NCI-H446 (cell line): ENCODE measurements at places on chromosomes 2 and 18.

DNA sequence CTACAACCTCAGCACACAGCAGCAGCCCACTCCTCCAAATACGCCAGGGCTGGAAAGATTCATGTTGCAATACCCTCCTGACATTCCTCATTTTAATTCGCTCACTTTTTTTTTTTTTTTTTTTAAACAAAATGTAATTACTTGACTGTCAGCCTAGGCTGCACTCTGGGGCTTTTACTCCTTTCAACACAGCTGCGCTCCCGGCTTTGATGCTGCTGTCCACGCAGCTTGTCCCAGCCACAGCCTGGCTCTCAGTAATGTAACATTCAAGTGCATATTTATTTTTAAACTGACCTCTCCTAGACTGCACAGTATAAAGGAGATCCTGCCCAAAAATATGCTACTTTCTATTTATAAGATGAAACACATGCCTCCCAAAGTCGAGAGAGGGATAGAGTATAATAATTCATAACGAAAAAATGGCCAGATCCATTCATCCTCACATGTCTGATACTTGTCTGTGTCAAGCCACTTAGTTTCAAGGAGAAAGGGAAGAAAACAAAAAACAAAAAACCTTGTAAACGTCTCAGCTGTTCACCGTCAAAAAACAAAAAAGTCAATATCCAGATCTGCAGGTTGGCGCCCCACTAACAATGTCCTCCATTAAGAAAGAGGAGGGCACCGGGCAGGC, 949 bp downstream of the CDC42EP3 start:
- DNase-seq, result no peak

DNA sequence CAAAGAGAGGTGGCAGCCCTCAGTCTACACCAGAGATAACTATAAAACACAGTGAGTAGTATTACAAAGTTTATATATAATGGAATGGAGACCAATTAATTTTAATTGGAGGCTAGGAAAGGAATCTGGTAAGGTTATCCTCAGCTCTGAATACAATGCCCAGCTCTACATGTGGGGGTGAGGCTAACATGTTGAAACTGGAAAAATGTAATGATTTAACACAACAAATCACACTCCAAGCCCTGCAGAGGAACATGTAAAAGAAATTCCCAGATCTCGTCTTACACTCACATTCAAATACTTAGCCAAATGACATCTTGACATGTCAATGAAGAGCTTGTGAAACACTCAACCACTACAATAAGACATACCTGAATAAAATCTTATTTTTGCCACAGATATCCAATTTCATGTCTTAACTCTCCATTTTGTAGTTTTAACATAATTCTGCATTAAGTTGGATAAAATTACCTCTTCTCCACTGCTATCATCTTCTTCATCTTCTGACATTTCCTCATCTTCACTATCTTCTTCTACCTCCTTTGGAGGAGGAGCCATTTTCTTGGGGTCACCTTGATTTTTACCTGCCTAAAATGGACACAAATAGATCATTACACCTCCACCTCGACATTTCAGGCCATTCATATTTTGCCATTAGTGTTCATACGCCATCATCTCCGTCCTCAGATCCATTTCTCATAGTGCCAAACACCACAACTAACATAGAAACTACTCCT, 1.4 kb downstream of the NCL start:
- DNase-seq, result no peak

- DNase-seq, result no peak
These were observed 2.3 kb downstream of the HJURP start for GRCh38 chr2:233852056-233852455.

GRCh38 chr18:63272638-63273037, 46.9 kb downstream of the BCL2 start:
- DNase-seq, result no peak

DNA sequence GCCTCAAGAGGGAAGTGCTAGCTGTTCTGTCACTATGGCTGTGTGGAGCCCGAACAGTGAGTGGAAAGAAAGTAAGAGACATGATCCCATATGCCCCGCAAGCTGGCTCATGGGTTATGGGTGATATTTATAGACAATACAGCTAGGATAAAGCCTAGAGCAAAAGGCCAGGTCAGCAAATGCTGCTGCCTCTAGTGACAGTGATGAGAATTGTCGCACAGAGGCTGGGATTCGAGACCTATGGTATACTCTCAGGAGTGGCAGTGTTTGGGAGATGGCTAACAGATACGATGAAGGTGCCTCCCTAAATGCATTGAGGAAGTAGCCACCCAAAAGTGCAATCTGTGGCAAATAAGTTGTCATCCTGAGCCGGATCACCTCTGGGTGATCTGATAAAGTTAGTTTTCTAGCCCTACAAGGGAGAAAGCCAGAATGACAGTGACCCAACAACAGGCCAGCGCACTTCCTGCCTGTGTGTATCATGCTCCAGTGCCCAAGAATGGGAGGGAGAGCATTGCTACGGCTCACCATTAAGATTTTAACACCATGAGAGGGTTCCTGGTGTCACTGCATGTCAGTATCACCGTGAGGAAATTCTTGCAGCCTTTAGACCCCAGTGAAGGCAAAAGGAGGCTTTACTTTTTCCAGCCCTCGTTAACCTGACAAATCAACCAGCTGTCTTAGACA, 92.2 kb upstream of the TGFA start:
- DNase-seq, result no peak

GRCh38 chr2:215635071-215635787, 199.4 kb upstream of the FN1 start:
- DNase-seq, result no peak

- no peak for DNase-seq
These were observed 87.0 kb downstream of the ST6GAL2 start for GRCh38 chr2:106798826-106799552.

DNA sequence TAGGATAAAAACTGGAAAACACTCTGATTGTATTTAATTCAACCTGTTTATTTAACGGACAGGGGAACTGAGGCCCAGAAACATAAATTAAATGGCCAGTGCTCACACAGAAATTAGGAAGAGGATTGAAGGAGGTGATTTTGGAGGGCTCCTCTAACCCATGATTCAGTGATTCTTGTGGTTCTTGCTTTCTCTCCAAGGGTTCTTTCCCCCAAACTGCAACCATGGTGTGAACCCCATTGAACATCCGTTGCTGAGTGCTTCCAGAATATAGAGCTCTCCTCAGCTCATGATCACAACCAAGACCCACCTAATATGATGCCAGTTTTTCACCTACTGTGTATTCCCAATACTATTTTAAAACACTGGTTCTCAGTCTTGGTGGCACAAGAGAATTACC, 41.4 kb downstream of the BMP10 start:
- DNase-seq, result no peak

DNA sequence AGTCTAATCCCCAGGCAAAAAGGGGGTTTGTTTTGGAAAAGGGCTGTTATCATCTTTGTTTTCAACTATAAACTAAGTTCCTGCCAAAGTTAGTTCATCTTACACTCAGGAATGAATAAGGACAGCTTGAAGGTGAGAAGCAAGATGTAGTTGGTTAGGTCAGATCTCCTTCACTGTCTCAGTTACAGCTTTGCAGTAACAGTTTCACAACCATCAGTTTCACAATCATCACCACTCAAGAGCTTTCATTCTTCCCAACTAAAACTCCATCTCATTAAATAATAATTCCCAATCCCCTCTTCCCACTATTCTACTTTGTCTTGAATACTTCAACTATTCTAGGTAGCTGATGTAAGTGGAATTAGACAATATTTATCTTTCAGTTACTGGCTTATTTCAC, 200.9 kb downstream of the NYAP2 start:
- DNase-seq, result no peak

DNA sequence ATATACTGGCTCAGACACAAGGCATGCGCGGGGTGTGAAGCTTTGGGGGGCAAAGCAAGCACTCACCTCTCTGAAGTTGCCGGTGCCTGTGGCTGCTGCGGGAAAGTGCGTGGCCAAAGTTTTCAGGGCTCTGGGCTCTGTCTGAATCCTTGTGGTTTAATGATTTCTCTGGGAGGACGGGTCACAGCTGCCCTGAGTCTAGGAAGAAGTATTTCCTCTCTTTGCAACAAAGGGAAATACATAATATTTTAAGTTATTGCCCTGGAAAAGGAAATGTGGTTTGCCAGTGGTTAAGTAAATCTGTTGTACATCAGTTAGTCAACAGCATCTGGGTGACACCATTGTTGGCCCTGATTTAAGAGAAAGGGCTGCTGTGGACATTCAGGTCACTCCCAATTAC, 56.7 kb upstream of the ZDBF2 start:
- no peak for DNase-seq

GRCh38 chr2:124610866-124611265, 585.8 kb downstream of the CNTNAP5 start:
- no peak for DNase-seq

DNA sequence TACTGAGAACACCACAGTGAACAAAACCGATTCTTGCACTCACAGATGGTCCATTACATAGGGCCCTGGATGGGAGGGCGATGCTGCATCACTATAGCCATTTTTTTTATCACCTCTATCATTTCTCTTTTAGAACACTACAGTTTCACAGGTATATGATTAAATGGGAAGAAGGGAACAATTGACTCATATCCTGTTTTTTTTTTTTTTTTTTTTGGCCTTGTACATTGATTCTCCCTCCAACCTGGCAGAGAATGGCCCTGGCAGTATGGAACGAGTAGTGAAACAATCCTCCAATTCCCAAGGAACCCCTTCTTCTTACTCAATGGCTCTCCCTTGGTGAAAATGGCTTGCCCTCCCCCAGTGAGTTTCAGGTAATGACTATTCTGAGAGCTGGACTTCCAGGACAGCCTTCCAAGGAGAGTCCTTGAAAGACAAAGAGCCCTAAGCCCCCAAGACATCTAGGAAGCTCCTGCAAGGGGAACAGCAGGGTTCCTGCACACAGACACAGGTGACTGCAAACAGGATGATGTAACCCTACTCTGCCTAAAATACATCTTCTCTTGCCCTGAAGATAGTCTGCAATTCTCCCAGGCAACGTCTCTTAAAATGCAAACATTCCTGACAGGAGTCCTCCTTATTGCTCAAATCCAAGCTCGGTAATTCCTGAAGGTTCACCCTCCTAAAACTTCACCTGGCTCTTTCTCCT, 405.4 kb downstream of the SETBP1 start:
- DNase-seq, result no peak

GRCh38 chr18:47936952-47937351, 6.5 kb upstream of the SMAD2 start:
- no peak for DNase-seq

DNA sequence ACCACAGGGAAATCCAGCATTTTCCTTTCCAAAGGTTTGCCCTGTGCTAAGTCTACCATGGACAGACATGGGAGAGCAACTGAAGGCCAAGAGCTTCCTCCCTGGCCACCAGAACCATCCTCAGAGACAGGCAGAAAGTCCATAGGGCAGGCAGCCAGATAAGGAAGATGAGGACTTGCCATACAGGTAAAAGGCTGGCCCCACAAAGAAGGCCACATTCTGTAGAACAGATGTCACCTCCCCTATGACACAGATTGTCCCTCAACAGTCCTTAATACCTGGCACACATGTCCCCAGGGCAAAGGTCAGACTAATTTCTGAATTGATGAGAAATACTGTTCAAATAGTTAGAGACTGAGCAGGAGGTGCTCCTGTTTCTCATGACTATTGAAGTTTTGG, 52.0 kb downstream of the FECH start:
- no peak for DNase-seq

GRCh38 chr2:172561270-172561669, 5.4 kb downstream of the PDK1 start:
- no peak for DNase-seq

- DNase-seq, result no peak
These were observed 139.3 kb downstream of the SPP2 start for GRCh38 chr2:234189786-234190300.

DNA sequence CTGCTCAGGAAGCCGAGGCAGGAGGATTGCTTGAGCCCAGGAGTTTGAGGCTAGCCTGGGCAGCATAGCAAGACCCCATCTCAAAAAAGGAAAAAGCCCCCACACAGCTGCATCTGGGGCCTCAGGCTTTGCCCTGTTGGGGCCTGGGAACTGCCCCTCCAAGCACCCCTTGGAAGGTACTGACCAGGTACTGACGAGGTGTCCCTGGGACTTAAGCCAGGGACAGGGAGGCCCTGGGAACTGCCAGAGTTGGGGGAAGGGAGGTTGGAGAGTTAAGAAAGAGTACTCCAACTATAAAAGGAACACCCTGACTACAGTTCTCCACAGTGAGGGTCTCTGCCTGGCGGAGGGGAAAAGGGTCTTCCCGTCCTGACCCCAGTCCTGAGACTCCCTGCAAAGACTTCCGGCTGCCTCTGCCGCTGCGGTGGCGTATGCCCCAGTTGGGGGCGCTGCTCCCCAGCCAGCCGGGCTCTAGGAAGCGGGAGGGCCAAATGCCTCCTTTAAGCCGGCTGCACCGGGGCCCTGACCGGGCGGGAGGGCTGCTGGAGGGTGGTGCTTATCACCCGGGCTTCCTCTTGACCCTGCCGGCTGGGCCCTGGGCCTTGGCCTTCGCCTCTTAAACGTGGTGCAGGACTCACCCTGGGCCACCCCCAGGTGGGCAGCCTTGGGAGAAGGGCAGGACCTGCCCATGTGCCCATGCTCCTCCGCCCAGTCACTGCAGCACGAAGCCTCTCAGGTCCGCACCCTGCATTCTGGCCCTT, 12.8 kb downstream of the SLC30A3 start:
- no peak for DNase-seq

- DNase-seq, result no peak
These were observed 71.1 kb upstream of the SNTG2 start for GRCh38 chr2:879540-879939.

GRCh38 chr18:70432804-70433400, 144.1 kb downstream of the SOCS6 start:
- DNase-seq, result no peak

- DNase-seq, result no peak
These were observed 136.5 kb upstream of the FN1 start for GRCh38 chr2:215572341-215572848.

GRCh38 chr18:25830787-25831186, 259.6 kb downstream of the SS18 start:
- peak; percentile 8 for DNase-seq

DNA sequence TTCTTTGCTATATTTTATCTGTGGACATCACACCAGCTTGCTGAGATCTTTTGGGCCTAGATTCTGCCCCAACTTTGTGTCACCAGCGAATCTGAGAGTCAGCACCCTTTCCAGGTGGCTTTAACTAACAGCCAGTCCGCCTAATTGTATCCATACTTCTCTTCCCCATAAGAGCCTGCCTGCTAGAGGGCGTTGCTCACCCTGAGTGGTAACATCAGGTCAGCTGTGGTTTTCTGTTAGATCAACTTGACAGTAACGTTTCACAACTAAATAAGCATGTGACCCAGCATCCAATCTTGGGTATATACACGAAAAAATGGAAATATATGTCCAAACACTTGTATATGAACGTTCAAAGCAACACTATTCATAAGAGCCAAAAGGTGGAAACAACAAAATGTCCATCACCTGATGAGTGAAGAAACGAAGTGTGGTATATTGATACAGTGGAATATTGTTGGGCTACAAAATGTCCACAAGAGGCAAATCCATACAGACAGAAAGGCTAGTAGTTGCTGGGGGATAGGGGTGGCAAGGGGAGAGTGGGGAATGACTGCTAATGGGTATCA, 24.9 kb downstream of the EFHD1 start:
- no peak for DNase-seq

DNA sequence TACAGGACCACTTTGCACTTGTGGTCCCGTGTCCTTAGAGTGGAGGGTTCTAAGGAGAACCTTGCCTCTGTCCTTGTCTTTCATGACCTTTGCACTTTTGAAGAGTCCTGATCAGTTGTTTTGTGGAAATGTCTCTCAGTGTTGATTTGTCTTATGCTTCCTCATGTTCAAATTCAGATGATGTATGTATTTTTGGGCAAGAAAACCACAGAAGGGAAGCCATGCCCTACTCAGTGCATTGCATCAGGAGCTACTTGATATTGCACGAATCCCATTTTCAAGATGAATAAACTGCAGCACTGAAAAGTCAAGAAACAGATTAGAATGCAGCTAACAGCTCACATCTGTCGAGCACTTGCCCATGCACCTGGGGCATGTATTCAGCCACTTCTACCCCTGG, 152.2 kb downstream of the INHBB start:
- DNase-seq, result no peak
